ENCODE measurements at places on chromosomes 12 and 14.

DNA sequence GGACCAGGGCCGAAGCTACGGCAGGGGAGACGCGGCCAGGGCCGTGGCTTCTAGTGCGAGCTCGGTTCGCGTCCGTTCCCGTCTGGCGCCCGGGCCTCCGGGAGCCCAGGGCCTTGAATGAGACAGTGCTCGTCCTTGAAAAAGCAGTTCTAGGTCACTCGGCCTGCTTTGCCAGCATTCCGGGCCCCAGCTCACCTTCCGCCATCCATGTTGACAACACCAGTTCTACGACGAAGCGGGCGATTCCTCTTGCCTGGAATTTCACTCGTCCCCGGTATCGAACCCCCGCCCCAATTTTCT, 4.5 kb downstream of the OR10AD1 start:
- DNase-seq = peak; percentile 70

DNA sequence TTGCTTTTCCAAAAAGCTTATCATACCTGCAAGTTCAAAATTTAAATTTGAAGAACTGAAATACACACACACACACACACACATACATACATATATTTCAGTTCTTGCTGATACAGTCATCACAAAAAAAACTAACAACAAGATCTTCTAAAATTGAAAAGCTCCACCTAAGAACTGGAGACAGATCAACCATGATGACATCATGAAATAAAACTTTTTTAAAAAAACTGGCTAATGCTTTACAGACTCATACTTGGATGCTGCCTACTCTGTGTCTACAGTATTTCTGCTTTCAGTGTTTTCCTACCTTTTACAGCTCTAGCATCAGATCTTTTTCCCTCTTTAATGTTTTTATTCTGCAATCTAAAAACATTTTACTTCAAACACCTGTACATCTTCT, 261.4 kb downstream of the DIO2 start:
- no peak for DNase-seq

DNA sequence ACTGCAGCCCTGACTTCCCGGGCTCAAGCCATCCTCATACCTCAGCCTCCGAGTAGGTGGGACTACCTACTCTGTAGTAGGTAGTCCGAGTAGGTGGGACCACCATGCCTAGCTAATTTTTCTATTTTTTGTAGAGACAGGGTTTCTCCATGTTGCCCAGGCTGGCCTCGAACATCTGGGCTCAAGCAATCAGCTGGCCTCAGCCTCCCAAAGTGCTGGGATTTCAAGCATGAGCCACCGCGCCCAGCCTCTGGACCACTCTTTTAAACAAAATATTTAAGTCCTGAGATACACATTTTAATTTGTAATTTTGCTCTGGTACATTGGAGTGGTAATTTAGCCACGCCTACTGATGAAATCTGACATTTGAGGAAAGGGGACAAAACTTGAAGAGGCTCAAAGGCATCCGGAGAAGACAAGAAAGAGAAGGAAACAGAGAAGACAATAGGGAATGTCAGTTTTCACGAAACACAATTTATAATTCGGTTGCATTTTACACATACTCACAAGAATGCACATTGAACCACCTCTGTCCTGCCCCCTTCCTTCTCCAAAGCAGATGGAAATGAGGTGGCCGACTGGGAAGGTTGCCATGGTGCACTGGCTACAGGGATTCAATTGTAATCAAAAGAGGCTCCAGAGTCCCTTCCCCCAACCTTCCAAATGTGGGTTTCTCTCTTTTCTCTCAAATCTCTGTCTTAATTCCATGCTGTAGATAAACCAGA, 9.7 kb upstream of the TUBA1A start:
- no peak for DNase-seq

DNA sequence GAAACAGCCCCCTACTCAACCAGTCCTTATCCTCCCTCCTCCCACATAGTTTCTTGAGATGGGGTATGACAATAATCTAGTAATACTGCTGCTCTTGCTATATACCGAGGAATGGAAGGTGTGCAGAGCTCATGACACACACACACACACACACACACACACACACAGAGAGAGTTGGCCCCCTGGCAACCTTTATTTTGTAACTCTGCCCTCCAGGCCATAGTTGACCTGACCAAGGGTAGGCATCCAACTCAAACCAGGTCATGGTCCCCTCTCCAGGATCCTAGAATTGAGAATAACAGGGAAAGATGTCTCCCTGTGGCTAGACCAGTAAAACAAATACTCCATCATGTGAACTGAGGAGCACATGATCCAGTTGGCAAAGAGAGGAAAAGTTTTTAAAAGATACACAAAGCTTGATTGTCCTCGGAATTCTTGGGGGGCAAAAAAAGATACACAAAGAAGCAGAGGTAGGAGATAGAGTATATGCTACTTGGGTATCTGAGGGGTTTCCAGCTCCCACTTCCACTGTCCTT, 11.3 kb downstream of the ERO1A start:
- no peak for DNase-seq

DNA sequence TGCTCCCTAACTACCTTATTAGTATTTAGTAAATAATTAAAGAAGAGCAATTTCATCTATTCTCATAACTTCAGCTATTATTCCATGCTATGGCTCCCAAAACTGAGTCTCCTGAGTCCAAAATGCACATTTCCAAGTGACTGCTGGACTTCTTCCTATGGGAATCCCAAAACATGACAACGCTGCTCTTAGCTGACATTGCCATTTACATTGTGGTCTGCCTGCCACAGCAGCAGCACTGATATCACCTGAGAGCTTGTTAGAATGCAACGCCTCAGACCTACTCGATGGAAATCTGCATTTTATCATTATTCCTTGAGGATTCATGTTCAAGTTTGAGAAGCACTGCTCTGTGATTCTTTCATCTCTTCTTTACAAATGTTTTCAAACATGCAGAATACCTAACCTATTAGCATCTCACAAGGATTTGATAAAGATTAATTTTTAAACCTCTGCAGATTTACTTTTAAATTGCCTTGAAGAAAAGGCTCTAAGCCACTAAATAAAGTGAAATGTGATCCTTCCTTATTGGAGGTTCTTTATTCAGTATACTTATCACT, 77.7 kb downstream of the SEC23A start:
- DNase-seq = no peak

GRCh38 chr12:133106253-133106652, 23.8 kb downstream of the ZNF891 start:
- DNase-seq = no peak

DNA sequence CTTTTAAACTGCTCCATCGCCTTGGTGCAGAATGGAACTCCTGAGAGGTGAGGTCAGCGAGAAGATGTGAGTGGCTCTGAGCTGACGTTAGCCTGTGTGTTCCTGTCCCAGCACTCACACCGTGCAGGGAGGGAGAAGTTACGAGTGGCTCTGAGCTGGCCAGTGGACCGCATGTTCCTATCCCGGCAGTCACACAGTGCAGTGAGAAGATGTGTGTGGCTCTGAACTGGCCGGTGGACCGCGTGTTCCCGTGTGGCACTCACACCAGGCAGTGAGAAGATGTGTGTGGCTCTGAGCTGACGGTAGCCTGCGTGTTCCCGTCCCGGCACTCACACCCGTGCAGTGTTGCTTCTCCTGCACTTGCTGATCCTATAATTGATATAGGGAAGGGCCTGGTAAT, 59.9 kb downstream of the VCPKMT start:
- DNase-seq = no peak

- DNase-seq = no peak
These were observed 417.1 kb downstream of the AEBP2 start for GRCh38 chr12:19856389-19856788.

DNA sequence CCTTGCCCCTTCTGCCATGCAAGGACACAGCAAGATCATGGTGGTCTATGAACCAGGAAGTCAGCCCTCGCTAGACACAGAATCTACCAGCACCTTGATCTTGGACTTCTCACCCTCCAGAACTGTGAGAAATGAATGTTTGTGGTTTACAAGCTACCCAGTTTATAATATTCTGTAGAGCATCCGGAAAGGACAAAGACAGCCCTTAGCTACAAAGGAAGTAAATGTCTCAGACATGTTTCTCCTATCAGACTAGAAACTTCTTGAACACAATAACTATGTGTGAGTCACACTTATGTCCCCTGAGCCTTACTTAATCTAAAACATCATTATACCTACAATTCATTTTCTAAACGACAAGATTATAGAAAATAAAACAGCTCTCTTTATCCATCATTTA, 176.7 kb downstream of the KLHL28 start:
- no peak for DNase-seq

Measured in suprapubic skin (tissue), 4 donors.